Bronchial smooth muscle cell (primary cell): ENCODE measurements at places on chromosomes 6 and 20. TPM values are rescaled to one million over a fixed set of nuclear protein-coding genes. Genes with fewer than 3 reads are reported as not detected.

The TMEM63B gene
- 17.5 and 24.8 TPM in 2 replicates for total RNA-seq

The SLC16A10 gene
- total RNA-seq, result not detected in 2 replicates

The GPR6 gene
- total RNA-seq, result not detected in 2 replicates

The LIN28B gene
- total RNA-seq, result not detected in 2 replicates

The POM121L2 gene
- not detected in 2 replicates for total RNA-seq

The ANKRD66 gene
- not detected in 2 replicates for total RNA-seq

The AHI1 gene
- 21.3 and 23.3 TPM in 2 replicates for total RNA-seq

The TSPO2 gene
- total RNA-seq, result not detected in 2 replicates

The GLP1R gene
- not detected in 2 replicates for total RNA-seq

The TOX2 gene
- total RNA-seq, result 1.6 and 1.7 TPM in 2 replicates

The B3GAT2 gene
- under 0.01 TPM in 1 of 2 replicates, not detected in the other for total RNA-seq

The BYSL gene
- total RNA-seq, result 11.2 and 11.5 TPM in 2 replicates

The SLC17A3 gene
- total RNA-seq, result not detected in 2 replicates

The SERPINB1 gene
- 7.0 and 15.9 TPM in 2 replicates for total RNA-seq

The TMEM14C gene
- 111 and 119 TPM in 2 replicates for total RNA-seq

The TRIM10 gene
- under 0.01 TPM in 1 of 2 replicates, not detected in the other for total RNA-seq

The TOMM6 gene
- total RNA-seq, result 30.5 and 62.7 TPM in 2 replicates

The RBM38 gene
- total RNA-seq, result 3.3 and 5.2 TPM in 2 replicates

The CASS4 gene
- 3.0 and 5.0 TPM in 2 replicates for total RNA-seq

The RSPH4A gene
- total RNA-seq, result under 0.01 and 0.09 TPM in 2 replicates
